NCI-H82 (cell line): ENCODE measurements at places on chromosomes 11 and 22.

DNA sequence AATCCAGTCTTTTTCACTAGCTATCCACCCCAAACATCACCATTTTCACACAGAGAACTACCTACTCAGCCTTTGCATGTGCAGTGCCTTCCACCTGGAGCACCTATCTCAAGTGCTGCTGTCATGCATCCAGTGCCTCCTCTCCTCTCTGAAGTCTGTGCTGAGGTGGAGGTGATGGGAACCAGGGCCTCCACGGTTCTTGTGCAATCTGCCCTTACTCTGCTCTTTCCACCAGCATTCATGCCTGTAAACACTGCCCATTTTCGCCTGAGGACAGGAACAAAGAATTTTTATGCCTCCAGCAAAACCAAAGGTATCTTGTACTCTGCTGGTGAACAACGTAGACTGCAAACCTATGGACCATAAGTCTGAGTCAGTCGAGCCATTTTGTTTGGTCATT, 27.0 kb downstream of the PITPNB start:
- no peak for DNase-seq

GRCh38 chr11:45551191-45551713, 114.2 kb downstream of the CHST1 start:
- DNase-seq, result peak; percentile 86

DNA sequence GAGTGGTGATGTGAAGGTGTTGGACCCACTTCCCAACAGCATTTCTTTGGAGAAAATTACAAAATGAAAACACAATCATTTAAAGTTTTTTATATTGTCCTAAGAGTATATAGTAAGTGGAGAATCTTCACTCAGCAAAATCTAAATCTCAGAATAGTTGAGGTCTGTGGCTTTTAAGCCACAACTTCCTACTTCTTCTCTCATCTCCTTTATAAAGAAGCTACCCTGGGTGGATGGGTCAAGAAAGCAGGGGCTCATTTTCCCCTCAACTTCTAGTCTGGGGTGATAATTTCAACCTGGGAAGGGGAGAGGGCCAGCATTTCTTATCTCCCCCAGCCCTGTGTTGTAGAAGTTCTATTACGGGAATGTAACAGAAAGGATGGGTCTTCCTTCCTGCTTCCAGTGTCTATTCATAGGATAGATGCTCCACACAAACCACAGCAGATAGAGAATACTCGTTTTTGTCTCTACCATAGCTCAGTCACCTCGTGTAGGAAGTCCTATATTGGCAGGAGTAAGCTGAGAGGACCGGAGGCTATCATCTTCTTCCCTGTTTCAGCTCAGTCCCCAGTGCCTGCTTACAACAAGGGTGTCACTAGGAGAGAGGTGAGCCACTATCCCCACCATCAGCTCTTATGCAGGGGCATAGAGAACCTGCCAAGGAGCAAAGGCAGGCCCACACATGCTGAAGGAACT, 341.5 kb downstream of the CASP12 start:
- no peak for DNase-seq

GRCh38 chr22:26887456-26887855, 230.1 kb downstream of the MIAT start:
- no peak for DNase-seq

DNA sequence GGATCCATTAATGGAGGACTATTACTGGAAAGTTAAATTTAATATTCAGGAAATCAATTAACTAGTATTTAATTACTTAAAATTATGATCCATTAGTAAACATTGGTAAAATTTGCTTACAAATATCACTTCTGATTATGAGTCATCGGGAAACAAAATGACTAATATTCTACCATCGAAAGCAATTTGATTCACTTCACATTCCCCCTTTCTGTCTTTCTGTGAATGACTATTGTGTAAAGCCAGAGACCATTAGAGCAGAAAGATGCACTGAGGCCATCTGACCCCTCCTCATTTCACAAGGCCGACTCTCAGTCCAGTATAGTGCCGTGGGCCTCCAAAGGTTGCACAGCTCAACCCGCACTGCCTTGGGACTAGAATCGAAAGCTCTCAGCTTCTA, 619.0 kb downstream of the OPCML start:
- no peak for DNase-seq

GRCh38 chr11:124778281-124778680, 16.2 kb upstream of the ESAM start:
- no peak for DNase-seq

DNA sequence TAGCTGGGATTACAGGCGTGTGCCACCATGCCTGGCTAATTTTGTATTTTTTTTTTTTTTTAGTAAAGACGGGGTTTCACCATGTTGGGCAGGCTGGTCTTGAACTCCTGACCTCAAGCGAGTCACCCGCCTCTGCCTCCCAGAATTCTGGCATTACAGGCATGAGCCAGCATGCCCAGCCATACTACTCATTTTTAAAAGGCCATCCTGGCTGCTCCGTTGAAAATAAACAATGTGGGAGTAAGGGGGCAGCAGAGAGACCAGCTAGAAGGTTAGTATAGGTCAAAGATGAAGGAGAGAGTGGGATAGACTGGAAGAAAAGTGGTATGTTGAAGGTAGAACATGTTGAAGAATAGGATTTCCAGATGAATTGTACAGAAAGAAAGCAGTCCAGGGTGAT, 17.6 kb upstream of the LIN7C start:
- DNase-seq, result peak; percentile 30

DNA sequence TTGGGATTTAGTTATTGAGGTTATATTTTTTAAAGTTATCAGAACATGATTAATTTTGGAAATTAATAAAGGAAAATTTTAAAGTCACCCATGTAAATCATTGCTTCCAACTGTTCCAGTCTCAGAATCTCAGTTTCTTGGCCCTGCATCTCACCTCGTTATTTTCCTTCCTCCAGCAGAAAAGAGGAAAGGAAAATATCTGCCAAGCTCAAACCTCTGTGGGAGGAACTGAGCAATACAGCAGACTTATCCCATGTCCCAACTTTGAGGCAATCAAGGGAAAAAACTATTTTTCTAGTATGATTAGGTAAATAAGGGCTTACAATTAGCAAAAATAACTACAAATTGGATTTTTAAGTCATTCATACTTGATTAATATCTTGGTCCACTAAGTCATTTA, 30.1 kb downstream of the ELMOD1 start:
- no peak for DNase-seq

DNA sequence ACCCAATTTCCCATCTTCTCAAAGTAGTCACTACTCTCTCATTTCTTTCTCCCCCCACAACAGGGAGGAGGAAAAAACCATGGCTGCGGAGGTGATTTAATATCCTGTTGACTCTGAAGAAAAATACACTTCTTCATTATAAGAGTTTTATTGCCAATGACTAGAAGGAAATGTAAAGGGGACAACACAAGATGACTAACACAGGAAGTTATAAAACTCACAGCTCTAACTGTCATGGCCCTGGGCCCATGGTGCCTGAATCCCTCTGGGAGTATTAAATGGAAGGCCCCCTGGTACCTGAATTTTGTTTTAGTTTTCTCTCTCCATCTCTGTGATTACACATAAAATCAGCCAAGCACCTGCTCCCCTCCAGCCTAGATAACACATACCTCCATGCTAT, 352.8 kb upstream of the FAT3 start:
- no peak for DNase-seq

DNA sequence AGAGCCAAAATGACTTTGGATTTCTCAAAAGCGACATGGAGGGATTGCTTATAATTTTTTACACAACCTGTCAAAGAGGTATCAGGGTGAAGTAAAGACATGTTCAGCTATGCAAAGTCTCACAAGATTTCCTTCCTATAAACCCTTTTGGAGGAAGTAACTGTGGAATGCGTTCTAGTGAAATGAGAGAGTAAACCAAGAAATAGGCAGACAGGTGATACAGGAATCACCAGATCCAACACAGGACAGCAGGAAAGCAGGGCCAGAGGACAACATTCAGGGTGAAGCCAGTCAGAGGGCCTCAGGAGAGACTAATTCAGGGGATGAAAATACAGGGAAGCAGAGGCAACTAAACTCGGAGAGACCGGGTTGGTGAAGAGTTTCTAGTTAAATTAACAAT, 90.4 kb upstream of the MTNR1B start:
- no peak for DNase-seq

- no peak for DNase-seq
These were observed 14.5 kb upstream of the RPS19BP1 start for GRCh38 chr22:39546889-39547586.

DNA sequence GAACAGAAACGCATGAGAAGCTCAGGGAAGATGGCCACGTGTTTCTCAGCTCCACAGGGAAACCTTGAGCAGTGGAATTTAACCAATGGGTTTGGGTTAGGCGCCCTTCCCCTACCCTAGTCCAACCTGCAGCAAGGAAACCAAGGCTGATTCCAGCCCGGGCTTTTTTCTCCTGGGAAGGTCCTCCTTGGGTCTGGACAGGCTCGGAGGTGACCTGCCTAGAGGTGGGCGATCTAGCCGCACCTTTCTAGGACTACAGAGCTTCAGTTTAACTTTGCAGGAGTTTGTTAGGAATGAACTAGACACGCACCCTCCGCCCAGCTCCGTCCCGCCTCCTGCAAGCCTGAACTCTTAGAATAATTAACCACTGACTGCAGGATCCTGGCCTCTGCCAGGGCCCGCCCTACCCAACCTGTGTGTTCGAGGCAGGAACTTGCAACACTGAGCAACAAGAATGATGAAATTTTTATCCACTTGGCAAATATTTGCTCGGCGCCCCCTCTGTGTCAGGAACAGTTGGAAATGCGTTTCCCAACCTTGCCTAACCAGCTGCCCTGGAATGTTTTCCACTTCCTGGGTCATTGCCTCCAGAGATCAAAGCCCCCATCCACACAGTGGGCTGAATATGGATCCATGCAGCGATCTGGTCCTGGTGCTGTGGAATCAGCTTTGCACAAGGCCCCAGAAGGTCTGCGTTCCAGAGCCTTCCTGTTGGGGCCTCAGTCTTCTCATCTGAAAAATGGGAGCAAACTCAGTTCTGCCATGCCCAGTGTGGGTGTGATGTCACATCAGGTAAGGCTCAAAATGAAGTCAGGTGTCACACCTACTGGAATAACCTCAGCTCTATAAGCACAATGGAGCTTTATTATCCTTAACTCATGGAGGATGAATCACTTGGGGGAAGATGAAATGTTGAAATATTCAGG, 13.3 kb downstream of the MPST start:
- no peak for DNase-seq

DNA sequence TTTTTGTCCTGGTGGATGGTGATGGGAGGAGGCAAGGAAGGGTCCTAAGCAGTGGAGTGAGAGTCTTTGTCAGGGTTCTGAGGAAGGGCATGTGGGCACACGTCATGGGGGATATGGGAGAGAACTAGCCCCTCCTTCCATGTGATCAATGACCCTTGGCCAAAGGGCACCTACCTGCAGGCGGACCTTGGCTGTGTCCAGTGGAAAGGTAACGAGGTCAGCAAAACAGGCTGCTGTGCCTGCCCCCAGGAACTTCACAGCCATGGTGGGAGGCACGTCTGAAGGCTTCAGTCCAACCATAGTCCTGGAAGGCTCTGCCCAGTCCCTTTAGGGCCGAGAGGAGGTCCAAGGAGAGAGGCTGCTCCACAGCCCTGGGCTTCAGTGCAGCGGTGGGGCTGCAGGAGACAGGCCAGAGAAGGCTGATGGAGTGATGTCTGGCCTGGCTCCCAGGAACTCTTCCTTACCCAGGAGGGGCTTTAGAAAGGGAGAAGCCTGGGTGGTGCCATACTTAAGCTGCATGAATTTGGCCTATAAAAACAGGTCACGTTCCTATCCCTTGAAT, 2.1 kb downstream of the UCP3 start:
- DNase-seq, result no peak

DNA sequence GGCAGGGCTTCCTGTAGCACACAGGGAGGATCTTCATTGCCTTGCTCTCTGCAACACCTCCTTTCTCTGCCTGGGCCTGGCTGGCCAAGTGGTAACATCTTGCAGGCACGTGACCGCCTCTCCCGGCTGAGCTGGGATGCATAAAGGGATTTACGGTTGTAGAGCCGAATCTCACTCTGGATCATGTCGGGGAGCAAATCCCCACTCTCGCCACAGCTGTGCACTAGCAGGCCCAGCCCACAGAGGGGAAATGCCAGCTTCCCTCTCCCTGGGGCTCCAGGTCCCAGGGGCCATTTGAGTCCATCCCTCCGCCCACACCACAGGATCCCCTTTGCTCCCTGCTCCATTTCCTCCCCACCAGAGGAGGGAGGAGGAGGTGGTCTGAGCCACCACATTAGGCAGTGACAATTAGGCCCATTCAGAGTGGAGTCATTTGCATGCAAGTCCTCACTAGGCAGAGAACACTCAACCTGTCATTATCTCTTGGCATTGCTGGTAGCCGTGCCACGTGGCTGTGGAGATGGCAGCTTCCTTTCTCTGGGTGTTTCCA, 196.7 kb downstream of the DSCAML1 start:
- DNase-seq, result peak; percentile 97

DNA sequence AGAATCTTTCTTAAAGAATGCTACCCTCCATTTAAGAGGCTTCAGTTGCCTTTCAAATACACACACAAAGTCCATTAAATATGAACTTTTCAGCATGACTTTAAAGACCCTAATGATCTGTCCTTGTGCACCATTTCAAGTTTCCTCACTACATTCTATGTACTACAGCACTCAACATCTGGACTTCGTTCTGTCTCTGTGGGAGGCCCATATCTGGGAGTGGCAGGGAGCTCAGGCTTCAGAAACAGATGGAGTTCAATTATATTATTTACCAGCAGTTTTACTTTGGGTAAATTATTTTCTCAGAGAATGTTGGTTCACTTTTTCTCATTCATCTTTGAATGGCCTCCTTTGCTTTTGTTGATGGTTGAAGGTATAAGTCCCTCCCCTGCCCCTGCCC, 67.4 kb downstream of the ANO3 start:
- DNase-seq, result no peak

DNA sequence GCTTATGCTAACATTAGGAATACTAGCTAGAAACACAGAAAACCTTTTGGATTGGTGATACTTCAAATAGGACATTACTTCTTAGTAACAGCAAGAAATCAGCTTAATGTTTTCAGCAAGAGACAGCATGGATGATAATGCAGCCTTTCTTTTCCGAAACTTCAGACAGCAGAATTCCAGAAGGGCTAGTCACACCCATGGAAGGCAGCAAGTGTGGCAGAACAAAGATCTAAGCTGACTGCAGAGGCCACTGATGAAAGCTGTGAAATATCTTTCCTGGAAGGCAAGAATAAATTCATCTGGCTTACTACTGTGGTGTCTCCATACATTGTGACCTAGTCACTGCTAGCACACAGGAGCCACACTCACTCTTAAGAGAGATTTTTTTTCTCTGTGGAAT, 100.3 kb downstream of the CCDC83 start:
- DNase-seq, result no peak
